ENCODE measurements at places on chromosomes 1 and 21.

- DNase-seq: no peak
These were observed 35.1 kb downstream of the RABGAP1L start for GRCh38 chr1:174194461-174194860.

DNA sequence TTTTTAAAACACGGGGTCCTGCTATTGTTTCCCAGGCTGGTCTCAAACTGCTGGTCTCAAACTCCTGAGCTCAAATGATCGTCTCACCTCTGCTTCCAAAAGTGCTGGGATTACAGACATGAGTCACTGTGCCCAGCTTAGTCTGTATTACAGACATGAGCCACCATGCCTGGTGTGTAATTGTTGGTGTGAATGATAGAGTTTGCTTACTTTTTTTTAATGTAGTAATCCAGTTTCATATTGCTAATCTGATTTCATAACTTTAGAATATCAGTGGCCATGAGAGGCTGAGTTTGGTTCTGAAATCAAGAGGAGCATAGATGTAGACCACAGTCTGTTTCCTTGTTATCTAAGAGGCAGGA is 3.4 kb downstream of the EPB41 start:
- no peak for DNase-seq

GRCh38 chr1:182340233-182341058 is 51.1 kb downstream of the GLUL start:
- no peak for DNase-seq

DNA sequence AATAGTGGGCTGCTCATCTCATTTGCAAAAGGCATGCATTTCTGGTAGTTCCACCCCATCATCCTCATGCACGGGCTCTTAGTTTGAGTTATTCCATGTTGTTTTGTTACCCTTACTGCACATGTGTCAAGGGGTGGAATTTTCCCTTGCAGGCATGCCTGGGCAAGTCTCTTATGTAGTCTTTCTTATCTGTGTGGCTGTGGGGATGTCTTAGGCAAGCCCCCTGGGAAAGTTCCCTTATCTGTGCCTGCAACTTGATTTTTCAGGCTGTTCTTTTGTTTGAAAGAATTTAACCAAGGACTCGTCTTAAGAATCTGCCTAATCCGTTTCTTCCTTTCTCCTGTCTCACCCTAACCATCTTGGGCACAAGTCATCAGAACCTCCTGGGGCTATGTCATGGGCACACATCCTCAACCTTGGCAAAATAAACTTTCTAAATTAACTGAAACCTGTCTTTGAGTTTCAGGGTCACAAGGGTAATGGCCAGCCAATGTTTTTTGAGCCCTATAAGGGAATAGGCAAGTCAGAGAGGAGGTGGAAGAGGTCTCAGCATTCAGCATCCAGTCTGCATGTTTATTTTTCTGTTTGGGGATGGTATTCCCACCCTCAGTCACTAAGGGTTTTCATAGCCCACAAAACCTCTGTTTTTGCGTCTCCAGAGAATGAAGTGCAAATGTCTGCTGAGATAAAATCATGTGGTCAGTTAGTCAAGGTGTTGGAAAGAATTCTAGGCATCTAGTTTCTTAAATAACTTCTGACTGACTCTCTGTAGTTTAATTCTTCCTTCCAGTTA is 579.7 kb downstream of the PLA2G4A start:
- no peak for DNase-seq

GRCh38 chr1:3049164-3049563 is 19.8 kb upstream of the PRDM16 start:
- DNase-seq: no peak

DNA sequence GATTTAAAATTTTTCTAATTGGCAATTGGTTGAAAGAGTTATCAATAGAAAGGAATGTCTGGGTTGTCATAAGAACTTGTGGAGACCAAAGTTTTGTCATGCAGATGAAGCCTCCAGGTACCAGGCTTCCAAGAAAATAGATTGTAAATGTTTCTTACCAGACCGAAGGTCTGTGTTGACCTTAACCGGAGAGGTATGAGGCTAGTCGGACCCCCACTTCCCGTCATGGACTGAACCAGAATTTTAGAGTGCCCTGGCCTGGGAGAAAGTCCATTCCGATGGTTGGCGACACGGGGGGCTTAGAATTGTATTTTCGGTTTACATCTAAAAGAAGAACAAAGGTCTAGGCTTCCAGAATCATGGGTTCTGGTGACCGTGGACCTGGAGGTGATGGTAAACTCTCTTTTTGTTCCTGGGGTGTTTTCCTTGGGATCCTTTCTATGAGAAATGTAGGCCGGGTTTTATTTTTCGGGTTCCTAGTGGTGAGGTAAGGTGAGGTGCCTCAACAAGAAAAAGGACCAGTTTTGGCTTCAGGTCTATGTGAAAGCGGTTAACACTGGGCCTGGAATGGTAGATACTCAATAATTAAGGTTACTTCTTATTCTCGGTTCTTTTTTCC is 405 bp upstream of the UHMK1 start:
- no peak for DNase-seq

GRCh38 chr1:182056601-182057366 is 4.7 kb downstream of the ZNF648 start:
- no peak for DNase-seq

DNA sequence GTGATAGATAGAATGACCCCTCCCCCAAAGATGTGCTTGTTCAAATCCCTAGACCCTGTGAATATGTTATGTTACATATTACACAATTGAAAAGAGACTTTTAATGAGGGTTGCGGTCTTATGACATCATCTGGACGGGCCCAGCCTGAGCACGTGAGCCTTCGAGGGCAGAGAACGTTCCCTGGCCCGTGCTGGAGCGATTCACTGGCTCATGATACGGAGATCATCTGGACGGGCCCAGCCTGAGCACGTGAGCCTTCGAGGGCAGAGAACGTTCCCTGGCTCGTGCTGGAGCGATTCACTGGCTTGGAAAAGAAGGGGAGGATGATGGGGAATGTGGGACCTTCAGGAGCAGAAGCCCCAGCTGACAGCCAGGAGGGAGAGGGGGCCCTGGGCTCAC is 34.4 kb upstream of the COL18A1 start:
- no peak for DNase-seq

GRCh38 chr1:176795929-176796328 is 333.0 kb downstream of the PAPPA2 start:
- no peak for DNase-seq

GRCh38 chr1:61287734-61288133 is 205.4 kb downstream of the NFIA start:
- no peak for DNase-seq

DNA sequence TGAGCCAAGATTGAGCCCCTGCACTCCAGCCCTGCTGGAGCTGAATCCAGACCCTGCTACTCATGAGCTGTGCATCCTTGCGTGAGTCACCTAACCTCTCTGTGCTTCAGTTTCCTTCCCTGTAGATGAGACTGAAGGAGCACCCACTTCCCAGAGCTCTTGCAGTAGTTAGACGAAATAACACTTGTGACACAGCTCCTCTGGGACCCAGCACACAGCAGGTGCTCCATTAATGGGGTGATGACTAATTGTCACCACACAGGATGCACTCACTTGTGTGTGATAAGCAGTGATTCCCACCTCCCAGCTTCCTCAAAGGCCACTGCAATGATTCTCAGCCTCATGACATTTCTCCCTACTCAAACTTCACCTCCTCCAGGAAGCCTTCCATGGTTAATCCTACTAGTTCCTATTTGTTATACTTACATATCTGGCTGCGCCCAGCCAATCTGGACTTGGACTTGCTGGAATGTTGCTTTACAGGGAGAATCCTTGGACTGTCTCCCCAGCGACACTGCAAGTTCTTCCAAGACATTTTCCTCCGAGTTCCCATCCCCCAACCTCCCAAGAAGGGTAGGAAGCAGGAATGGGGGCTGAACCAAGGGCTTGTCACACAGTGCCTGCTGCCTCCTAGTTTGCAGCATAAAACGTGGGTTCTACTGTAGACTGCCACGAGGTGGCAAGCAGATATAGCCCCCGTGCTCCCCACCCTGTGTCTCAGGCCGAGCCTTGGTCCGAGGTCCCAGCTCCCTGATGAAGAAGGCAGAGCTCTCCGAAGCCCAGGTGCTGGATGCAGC is 17.2 kb downstream of the DRAXIN start:
- no peak for DNase-seq

DNA sequence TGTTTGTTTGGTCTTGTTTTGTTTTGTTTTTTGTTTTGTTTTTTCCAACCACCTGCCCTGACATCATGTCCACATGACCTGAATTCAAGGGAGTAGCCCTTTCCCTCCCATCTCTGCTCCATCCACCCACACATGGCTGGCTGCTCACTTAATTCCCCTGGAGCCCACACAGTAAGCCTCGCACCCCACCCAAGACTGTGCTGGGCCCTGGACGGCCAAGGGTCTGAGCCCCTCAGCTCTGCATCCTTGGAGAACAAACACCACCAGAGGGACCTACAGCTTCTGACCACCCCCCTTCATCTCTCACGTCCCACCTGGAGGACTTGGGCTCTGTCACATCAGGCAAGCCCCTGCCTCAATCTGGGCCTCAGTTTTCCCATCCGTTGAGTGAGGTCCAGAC is 39.1 kb downstream of the MATN1 start:
- DNase-seq: no peak

DNA sequence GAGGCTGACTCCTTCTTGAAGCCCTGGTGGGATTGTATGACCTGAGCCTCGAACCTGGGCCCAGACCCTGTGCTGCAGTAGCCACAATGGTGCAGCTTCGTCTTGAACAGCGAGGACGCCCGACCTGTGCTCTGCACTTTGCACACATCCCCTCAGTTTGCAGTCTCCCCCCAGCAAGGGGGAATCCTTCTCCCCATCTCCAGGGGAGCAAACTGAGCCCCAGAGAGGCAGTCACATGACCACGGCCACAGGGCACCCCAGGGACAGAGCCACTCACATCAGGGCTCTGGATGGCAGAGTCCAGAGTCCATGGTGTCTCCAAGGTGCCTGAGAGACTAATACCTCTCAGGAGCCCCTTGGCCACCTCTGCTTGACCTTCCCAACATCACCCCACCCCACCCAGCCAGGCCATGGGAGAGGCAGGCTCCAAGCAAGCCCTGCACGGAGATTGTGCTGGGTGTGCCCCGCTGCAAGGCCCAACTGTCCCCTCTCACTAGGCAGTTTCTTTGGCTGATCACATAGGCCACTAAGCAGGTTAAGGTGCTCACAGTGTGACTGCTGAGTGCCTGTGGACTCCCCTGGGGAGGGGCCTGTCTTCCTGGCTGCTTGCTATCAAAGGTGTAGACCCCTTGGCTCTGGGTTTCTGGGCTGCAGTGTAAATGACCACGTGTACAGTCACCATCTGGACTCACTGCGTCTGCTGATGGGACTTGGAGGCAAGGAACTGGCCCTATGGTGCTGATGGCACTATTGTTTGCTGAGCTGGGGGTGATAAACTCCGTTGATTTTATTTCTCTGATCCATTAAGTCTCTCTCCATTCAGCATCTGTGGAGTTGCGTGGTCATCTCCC is 398.1 kb downstream of the MATN1 start:
- DNase-seq: no peak
